ENCODE measurements at places on chromosomes 13 and 19.
A peak's percentile ranks its signal among the peaks of the same experiment; 100 is the strongest.

- DNase-seq = no peak
Measured at GRCh38 chr19:15180451-15181390, 20.1 kb downstream of the NOTCH3 start.

- DNase-seq = no peak
Measured at GRCh38 chr19:10766671-10767201, 48.9 kb downstream of the DNM2 start.

- DNase-seq = no peak
Measured at GRCh38 chr13:65642996-65643395, 1587.1 kb downstream of the PCDH9 start.

DNA sequence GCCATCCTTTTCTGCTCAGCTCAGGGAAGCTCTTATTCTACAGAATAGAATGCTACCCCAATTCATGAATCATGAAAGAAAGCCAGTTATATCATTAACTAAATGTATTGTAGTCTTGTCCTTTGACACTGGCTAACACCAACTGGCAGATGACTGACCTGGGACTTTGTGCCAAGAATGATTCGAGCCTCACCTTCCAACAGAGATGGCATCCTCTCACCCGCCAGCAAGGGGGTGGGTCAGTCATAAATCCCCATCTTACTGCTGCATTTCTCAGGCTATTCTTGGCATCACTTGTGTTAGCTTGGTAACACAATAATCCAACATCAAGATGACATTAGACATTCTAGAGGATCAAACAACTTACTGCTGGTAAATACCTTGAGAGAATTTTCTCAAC lies 1239.8 kb upstream of the MIR17HG start:
- no peak for DNase-seq

GRCh38 chr19:4297901-4298809 lies 4.0 kb downstream of the TMIGD2 start:
- no peak for DNase-seq

DNA sequence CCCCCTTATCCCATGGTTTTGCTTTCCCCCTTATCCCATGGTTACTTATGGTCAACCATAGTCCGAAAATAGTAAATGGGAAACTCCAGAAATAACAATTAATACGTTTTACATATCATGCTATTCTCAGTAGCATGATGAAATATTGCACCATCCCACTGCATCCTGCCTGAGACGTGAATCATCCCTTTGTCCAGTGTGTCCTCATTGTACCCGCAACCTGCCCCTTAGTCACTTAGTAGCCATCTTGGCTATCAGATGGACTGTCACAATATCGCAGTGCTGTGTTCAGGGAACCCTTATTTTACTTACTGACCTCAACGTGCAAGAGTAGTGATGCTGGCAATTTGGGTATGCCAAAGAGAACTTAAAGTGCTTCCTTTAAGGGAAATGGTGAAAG lies 10.5 kb upstream of the NBEA start:
- no peak for DNase-seq

GRCh38 chr13:74891610-74892009 lies 590.4 kb downstream of the TBC1D4 start:
- no peak for DNase-seq

GRCh38 chr19:58181902-58182576 lies 822 bp upstream of the ZNF274 start:
- DNase-seq = no peak

- DNase-seq = no peak
Measured at GRCh38 chr19:14058182-14059092, 3.4 kb downstream of the PALM3 start.

DNA sequence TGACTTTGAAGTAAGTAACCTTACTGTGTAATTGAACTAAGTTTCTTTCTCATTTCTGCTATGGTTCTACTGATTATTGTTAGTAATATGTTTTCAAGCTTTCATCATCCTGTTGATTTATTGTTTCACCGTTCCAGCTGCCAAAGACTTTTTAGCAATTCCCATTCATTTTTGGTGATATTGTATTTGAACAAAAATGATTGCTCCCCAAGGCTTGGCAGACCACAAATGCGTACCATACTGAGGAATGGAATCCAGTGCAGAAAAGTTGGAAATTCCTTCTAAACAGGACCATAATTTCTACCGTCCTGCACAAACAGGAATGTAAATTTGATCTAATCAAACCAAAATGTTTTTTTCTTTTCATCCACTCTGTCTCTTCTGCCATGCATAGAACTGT lies 10.7 kb downstream of the EPSTI1 start:
- DNase-seq = no peak

DNA sequence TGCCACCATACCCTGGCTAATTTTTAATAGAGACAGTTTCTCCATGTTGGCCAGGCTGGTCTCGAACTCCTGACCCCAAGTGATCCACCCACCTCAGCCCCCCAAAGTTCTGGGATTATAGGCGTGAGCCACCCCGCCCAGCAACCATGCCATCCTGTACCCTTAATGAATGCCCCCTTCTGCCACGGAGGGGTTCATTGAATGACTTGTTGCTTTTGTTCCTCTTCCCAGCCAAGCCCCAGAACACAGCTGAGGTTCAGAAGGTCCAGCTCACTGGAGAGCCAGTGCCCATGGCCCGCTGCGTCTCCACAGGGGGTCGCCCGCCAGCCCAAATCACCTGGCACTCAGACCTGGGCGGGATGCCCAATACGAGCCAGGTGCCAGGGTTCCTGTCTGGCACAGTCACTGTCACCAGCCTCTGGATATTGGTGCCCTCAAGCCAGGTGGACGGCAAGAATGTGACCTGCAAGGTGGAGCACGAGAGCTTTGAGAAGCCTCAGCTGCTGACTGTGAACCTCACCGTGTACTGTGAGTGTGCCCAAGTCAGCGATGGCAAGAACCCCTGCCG lies 6.0 kb downstream of the PVR start:
- no peak for DNase-seq

DNA sequence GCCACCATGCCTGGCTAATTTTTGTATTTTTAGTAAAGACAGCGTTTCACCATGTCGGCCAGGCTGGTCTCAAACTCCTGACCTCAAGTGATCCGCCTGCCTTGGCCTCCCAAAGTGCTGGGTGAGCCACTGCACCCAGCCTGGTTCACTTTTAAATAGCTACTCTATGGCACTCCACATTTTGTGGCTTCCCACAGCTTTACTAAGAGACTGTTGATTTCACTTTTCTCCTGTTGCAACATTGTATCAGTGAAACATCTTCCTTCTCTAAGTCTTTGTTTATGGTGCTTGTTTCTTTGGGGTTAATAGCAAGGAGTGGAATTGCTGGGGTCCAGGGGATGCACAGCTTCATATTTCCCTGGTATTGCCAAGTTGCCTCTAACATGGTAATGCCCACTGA lies 12.3 kb downstream of the TMEM38A start:
- no peak for DNase-seq

GRCh38 chr13:42580644-42581043 lies 6.7 kb downstream of the TNFSF11 start:
- DNase-seq = no peak

GRCh38 chr13:80262051-80262695 lies 78.8 kb downstream of the SPRY2 start:
- no peak for DNase-seq

DNA sequence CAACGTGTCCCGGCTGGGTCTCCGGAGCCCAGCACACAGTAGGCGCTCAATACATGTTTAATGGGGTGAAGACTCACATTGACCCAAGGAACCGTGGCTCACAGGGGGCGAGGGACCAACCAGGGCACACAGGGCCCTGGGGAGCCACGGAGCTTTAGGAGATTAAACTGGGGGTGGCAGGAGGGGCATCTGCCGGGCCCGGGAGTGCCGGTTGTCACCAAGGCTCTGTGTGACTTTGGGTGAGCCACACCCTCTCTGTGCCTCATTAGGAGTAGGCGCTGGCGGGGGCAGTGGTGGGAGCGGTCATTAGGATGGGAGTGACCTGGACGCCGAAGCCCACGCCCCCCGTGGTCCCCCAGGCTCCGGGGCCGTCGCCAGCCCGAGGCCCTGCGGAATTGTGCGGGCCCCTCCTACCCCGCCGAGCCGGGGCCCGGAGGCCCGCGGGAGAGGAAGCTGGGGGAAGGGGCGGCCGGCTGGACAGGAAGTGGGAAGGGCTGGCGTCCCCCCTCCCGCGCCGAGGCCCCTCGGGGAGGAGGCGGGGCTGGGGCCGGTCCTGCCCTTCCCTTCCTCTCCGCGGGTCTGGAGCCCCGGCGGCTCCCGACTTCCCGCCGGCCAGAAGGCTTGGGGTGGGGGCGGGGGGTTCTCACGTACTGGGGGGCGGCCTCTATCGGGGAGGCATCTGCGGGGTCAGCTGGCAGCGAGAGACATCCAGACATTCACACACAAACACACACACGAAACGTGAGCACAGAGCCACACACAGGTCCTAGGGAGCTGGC lies 1.8 kb upstream of the SSBP4 start:
- DNase-seq = no peak

DNA sequence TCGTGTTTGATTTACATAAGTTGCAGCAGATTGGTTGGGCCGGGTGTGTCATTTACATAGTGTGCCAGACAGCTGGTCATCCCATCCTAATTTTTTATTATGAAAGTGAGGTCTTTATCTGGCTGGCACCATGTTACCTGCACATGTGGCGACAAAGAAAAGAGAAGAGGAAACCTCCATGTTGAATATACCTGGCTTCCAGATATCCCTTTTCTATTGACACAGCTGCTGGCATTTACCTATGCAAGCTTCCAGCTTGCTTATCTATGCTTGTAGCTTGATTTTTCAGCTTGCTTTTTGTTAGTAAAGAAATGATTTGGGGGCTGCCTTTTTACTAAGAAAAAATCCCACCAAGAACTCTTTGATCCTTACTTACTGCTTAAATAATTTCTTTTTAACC lies 681.3 kb upstream of the SLITRK1 start:
- DNase-seq = no peak

DNA sequence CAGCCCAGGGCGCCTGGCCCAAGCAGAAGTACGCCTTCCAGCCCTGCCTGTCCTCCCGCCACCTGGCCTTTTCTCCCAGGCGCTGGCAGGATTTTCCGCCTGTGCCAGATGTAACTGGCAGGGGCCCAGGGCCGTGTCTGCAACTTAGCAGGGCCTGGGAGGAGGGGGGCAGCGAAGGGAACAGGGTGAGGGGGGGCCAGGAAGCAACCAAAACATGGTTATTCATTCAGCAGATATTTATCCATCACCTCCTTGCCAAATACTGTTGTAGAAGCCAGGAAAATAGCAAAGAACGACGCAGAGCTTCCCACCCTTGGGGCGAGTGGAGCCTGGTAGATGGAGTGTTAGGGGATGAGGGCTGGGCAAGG lies 5.6 kb downstream of the TLE6 start:
- DNase-seq = peak; percentile 68

DNA sequence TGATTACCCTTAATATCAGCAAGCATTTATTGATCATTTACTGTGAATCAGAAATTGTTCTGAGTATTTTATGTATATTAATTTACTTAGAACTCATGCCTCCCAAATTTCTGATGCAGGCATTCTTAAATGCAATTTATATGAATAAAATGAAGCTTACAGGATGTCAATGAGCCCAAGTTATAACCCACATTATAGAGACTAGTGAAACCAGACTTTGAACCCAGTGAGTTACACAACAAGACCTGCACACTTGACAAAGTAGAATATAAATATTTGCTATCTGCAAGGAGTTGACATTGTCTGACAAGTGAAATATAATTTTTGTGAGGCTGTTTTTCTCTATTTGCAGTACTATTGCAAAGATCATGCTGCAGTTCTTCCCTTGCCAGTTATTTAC lies 656.0 kb downstream of the GPC5 start:
- DNase-seq = no peak

- DNase-seq = no peak
Measured at GRCh38 chr19:14473978-14474578, 1.1 kb downstream of the PTGER1 start.

- DNase-seq = no peak
Measured at GRCh38 chr13:98524391-98524790, 52.5 kb downstream of the STK24 start.

DNA sequence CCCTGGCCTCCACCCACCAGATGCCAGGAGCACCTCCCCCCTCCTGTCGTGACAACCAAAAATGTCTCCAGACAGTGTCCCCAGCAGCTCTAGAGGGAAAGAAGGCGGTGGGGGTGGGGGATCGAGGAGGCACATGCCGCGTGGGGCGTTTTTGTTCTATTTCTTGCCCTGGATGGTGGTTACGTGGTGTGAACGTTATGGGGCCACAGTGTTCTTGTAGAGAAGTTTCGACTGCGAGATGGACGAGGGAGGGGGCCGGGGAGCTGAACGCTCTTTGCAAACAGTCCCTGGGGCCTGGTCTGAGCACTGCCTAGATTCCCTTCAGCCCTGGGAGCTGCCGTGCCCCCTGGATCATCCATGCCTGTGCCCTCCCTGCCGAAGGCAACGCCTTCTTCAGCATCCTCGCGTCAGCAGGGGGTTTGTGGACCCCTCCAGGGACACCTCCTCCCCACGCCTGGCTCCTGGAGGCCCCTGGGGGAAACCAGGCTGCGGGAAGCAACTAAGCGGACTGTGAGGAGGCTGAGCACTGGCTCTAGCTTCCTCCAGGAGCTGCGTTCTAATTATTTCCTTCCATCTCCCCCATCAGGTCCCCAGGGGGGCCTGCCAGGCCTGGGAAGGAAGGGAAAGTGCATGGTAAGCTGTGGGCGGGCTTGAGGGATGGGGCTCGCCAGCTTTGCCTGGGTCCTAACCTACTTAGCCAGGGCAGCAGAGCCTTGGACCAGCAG lies 131.5 kb downstream of the IER2 start:
- DNase-seq = no peak

- peak; percentile 71 for DNase-seq
Measured at GRCh38 chr19:19053508-19054314, 10.1 kb upstream of the SLC25A42 start.

DNA sequence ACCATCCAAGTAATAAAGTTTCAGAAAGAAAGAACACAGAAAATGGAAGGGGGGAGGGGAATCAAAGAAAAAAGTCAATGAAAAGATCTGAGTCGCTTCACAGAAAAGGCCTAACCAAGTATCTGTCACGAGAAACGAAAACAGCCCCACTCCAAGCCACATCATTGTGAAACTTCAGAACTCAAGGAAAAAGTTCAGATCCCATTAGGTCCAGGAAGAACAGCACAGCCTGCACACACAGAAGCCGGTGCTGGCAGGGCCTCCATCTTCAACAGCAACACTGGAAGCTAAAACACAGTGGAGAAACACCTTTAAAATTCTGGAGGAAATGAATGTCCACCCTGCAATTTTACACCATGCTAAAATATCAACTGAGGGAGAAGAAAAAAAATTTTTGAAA lies 8.0 kb downstream of the STK24 start:
- DNase-seq = no peak

DNA sequence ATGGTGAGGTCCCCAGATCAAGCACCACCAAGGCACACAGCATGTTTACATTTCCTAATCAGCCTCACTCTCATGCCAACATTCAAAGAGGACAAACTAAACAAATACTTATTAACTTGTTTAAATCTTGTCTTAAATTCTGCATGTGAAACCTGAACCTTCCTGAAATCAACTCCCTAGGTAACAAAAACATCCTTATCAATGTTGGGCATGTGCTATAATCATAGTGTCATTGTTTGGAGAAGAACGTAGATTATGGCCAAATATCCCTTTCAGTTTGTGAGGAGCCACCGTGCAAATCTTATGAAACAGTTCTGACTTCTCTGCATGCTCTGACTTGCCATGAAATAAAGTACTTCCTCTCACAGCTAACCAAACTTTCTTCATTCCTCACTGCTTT lies 123.8 kb downstream of the NDFIP2 start:
- DNase-seq = no peak
